Common myeloid progenitor, CD34-positive (primary cell): ENCODE measurements at places on chromosomes 11 and 22.

DNA sequence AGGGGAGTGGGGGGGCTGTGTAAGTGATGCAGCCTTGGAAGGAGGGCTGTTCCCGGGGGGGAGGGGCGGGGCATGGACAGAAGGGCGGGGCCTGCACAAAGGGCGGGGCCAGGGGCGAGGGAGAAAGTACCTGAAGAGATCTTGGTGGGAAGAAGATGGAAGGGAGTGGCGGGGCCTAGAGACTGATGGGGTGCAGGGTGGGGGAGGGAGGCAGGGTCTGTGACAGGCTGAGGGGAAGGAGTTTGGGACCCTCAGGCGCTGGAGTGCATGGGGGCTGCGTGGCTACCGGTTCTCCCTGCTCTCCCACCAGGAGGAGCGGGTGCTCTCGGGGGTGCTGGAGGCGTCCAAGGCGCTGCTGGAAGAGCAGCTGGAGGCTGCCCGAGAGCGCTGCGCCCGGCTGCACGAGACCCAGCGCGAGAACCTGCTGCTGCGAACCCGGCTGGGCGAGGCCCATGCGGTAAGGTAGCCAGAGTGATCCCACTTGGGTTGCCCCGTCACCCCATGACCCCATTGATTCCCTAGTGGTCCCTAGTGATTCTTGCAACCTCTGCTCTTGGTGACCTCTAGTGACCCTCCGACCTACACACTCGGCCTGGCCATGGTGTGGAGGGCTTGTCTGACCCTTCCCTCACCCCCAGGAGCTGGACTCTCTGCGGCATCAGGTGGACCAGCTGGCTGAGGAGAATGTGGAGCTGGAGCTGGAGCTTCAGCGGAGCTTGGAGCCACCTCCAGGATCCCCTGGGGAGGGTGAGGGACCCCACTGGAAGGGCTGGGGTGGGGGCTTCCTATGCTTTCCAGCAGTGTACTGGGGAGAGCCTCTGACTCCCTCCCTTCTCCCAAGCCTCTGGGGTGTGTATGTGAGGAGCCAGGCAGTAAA lies 3.1 kb downstream of the CCDC88B start:
- DNase-seq, result no peak

- no peak for DNase-seq
Observed at GRCh38 chr11:123751781-123752180, 2.5 kb downstream of the OR6X1 start.

DNA sequence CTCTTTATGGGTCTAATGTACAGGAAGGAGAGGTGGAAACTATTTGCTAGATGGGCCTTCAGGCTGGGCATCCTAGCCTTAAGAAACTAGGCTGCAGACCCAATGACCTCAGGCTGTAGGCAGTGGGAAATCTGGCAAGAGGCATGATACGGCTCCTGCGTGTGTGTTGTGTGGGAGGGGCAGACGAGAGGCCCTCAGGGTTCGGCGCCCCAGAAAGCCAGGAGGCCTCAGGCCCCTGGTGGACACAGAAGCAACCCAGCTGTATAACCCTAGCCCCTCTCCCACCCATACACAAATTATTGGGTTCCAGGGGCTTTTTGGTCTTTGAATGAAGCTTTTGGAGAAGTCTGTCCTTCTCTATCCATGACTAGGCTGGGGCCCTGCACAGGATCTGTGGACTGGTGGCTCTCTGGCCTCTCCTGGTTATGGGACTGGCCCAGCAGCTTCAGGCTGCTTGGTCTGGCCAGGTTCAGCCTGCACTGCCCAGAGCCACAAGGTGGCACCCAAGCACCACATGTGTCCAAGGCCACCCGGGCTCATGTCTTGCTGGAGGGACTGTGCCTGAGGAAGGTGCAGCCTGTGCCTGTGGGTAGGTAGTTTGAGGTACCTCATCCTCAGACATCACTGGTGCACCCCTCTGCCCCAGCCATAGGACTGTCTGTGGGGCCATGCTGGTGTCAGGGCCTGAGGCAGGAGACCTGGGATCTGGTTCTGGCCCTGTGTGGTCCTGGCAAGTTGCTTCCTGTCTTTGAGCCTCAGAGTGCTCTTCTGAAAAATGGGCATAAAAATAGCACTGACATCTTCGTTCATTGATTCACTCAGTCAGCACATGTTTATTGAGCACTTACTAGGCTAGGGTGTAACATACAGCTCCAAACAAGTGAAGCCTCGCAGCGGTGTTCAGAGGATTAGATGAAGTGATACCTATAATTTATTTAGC lies 87.5 kb downstream of the RRM1 start:
- peak; percentile 74 for DNase-seq

GRCh38 chr11:69362315-69362714 lies 68.4 kb downstream of the MYEOV start:
- DNase-seq, result peak; percentile 8

DNA sequence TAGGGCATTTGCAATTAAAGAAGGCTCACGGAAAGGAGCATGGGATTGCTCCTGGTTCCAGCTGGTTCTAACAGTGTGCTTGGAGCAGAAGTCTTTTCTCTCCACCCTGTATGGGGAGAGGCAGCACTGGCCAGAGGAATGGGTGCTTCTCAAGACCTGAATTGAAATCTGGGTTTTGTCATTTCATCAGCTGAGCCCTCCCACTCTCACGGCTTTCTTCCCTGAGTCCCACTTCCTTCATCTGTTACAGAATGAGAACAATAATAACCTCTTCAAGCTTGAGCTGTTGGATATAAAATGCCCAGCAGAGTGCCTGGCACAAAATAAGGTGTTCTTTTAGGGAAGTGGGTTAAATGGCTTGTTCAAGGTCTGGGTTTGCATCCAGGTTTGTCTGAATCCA lies 17.2 kb downstream of the CNTF start:
- no peak for DNase-seq

- DNase-seq, result no peak
Observed at GRCh38 chr11:61769169-61769920, 16.9 kb downstream of the MYRF start.

DNA sequence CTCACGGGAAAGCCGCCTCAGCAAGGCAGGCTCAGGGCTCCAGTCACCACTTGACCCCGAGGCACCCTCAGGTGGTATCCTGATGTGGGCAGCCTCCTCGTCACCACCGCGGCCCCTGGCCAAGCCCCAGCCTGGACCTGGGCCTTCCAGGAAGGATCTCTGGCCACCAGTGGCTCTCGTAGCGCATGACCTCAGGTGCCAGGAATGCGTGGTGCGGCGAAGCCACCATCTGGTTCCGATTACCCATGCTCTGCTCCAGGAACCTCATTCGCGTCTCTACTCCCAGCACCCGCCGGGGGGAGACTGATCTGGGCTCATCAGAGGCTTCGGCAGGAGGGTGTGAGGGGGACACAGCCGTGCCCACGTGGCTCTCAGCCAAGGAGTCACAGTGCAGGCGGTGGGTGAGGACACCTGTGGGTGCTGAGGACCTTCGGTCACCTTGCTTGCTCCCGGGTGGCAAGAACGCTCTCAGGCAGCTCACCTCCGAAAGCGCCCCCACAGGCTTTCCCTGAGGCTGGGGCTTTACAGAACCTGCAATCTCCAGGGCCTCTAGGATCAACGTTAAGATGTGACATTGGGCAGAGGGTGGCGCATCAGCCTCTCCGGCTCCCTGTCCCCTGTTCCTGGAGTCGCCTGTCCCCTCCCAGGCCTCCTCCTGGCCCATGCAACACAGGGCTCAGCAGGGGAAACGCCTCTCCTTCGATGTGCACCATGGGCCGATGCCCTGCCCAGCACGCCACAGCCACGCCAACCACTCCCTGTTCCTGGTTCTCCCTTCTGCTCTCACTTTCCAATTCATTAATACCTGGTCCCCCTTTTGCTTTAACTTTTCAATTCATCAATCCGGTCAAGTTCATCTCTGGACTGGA lies 39.0 kb downstream of the TBX1 start:
- DNase-seq, result no peak

DNA sequence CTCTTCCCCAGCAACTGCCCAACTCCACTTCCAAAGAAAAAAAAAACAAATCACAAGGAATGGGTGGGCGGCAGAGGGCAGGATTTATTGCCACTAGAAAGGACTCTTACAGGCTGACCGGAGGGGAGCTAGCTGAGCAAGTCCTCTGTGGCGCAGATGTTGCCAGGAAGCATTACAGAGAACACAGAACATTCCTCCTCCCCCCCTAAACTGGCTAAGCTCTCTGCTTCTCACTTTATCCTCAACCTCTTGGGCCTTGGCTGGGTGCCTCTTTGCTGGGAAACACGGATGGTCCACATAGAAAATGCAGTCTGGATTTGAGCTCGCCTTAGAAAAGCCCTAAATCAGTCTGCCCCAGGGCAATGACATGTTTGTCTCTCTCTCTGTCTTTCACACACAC lies 12.6 kb upstream of the FJX1 start:
- no peak for DNase-seq

GRCh38 chr22:35568751-35569739 lies 28.4 kb downstream of the RASD2 start:
- DNase-seq, result no peak

- no peak for DNase-seq
Observed at GRCh38 chr11:27088353-27088752, 47.7 kb downstream of the BBOX1 start.

- DNase-seq, result no peak
Observed at GRCh38 chr11:31408201-31408600, 38.5 kb downstream of the DNAJC24 start.

GRCh38 chr22:23218867-23219251 lies 38.5 kb downstream of the BCR start:
- DNase-seq, result peak; percentile 55

DNA sequence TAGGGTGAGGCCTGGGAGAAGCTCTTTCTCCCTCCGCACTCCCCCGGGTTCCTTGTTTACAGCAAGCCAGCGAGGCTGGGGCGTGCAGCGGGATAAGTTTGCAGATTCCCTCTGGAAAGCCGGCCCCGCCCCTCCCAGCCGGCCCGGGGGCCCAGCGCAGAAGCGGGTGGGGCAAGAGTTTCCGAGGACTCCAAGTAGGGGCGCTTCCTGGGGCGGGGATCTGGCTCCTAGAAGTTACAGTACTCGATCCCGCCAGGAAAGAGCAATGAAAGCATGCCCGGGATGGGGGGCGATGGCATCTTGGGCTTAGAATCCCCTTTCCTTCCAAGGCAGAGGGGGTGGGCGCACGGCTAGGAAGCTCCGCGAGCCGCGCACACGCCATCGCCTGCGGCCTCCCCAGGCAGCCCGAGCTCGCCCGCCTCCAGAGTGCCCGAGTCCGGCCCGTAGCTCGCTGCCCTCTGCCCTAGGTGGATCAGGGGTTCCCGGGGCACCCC lies 385 bp downstream of the TST start:
- DNase-seq, result no peak

DNA sequence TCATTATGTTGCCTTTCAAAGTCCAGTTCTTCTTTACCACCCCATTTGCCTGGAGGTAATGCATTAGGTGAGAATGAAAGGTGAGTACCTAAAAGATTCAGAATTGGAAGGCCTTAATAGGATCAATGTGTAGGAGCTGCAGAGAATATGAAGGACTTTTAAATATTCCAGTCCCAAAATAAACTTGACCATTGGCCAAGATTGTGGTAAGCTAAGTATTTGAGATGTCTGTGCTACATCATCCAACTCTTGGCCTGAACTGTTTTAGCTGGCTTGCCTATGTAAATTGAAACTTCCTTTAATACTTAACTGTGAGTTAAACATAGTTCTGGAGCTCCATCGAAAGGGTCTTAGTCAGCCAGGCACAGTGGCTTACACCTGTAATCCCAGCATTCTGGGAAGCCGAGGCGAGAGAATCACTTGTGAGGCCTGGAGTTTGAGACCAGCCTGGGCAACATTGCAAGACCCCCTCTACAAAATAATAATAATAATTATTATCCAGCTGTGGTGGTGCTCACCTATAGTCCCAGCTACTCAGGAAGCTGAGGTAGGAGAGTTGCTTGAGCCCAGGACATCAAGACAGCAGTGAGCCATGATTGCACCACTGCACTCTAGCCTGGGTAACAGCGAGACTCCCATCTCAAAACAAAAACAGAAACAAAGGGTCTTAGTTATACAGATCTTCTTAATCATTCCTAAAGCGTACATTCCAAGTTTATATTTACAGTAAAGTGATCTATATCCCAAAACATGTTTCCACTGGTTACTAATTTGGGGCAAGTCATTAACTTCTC lies 29.8 kb downstream of the MTMR3 start:
- no peak for DNase-seq

GRCh38 chr11:87019613-87020271 lies 18.0 kb upstream of the TMEM135 start:
- DNase-seq, result no peak

DNA sequence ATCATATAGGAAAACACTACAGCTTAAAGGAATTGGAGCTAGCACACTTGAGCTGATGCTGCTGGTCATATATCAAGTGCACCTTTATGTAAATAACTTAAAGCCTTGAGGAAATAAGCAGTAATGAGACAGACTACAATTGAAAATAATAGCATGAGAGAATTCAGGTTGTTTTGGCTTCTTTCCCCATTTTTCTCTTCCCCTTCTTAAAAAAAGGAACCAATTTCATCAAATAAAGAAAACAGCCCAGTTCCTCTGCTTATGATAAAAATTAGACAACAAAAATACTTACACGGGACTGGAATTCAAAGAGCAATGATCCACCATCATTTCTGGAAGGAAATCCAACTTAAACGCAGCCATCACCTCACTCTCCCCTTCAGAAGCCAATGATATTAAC lies 50.2 kb upstream of the RAPSN start:
- peak; percentile 52 for DNase-seq

DNA sequence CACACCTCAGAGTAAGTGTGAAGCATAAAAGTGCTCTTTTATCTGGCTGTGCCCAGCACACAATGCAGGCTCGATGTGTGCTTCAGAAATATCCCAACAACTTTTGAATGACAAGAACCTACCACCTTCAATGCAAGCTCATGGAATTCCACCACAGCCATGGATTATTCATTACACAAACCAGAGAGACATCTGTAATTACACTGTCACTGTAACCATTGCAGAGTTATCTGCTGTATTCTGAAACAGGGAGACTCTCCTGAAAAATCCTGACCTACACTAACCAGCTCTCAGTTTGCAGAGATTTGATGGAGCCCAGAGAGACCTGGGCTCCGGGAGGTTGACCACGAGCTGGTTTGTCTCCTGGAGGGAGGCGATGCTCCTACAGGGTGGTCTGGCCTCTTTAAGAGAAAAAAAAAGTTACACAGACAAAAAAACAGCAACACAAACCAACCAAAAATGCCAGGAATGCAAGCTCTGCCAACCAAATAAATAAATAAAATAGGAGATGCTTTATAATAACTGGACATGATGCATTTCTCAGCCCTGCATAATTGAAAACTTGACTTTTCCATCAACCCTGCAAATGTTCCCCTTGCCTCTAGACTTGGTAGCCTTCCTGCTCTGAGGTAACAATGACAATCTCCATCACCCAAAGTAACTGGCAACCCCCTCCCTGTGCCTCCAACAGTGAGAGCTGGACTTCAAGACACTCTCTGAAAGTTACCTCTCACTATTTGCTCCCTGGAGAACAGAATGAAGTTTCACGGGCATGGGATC lies 69.7 kb downstream of the ETS1 start:
- no peak for DNase-seq

DNA sequence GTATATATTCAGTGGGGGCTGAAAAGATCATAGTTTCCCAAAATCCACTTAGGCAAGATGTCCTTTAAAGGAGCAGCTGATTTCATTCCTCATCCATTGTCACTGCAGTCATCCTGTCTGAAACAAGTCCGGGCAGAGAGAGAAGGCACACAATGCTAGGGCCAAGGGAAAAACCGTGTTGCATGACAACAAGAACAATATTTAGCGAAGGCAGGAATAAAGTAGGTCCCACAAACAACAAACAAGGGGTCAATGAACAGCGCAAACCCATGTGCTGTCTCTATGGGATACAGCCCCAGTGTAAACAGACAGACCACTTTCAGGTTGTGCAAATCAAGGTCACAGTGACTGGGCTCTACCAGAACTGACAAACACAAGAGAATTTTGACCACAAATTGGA lies 9.0 kb downstream of the PAMR1 start:
- no peak for DNase-seq
